ENCODE measurements at places on chromosomes 3 and 15. TPM values are rescaled to one million over a fixed set of nuclear protein-coding genes. Genes with fewer than 3 reads are reported as not detected.

DNA sequence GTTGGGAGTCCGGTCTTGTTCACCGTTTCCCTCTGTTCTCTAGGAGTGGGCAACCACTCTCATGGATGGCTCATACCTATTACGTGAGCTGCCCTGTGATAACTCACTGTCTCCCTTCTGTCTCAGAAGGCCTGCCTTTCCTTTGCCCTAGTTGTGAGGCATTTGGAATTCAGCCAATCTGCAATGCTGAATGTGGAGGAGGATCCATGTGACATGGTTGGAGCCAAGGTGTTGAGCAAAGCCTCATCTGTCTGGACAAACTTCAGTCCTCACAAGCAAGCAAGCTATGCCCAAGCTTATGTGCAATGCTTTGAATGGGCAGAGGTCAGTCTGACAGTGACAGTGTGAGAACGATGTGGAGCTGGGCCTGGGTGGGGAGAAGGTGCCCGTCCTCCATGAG lies 37.8 kb upstream of the ATP10A start:
- H3K27ac ChIP-seq, result no peak overlapping the region
- no peaks in the 10 kb centered on the region for H3K27me3 ChIP-seq
- H3K4me1 ChIP-seq, result peaks cover 16% of the 10 kb centered on the region
- no peak overlapping the region for H3K4me3 ChIP-seq
- no peak for DNase-seq
- H3K36me3 ChIP-seq, result no peaks in the 10 kb centered on the region

DNA sequence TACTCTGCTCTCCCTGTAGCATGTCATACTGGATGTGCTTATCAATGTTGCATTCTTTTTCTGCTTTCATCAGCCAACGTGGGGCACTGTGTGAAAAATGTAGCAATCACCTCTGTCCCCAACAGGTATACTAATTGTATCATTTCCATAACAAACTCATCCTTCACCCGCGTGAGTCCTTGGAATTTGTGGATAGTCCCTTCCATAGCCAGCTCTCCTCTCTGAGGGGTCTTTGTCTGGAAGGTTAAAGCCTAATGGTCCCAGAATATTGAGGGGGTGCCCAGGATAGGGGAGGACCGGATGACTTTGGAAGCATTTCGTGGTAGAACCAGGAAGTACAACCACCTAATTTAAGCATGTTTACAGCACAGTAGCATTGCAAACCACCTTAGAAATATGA lies 124.6 kb downstream of the FOXB1 start:
- peaks cover 56% of the 10 kb centered on the region for H3K4me1 ChIP-seq
- peaks cover 3% of the 10 kb centered on the region for H3K27me3 ChIP-seq
- peak overlapping the region; percentile 63 for H3K27ac ChIP-seq

- no peak for DNase-seq
- no peak overlapping the region for H3K4me3 ChIP-seq
- no peak overlapping the region for H3K27ac ChIP-seq
- H3K36me3 ChIP-seq, result no peaks in the 10 kb centered on the region
- H3K4me1 ChIP-seq, result peaks cover 6% of the 10 kb centered on the region
Measured at GRCh38 chr3:194023501-194024280, 112.3 kb upstream of the HES1 start.

DNA sequence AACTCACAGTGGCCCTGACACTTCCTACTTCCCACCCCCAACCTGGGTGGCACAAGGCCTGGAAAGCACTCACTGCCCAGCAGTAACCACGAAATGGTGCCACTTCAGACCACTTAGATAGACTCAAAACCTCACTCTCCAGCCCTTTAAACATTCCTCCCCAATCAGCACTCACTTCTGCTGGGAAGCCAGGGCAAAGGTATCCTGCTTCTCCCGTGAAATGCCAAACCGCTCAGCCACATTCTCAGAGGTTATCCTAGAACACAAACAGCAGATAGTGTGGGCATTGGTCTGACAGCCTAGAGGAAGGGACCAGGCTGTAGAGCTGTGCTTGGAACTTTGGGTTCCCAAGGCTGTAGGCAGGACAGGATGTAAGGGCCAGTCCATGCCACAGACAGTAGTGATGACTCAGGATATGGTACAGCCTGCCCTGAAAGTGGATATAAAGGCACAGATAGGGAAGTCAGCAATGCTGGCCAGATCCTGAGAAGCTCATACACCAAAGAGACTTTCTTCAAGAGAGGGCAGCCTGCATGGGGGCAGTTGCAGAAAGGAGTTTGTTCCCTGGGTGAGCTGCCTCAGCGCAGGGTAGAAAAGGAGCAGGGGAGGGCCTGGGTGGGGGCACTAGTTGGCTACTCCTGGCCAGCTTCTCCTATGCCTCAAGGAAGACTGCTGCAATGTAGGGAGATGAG lies 9.2 kb downstream of the ACAA1 start:
- H3K27me3 ChIP-seq, result no peaks in the 10 kb centered on the region
- DNase-seq, result no peak
- H3K27ac ChIP-seq, result no peak overlapping the region

DNA sequence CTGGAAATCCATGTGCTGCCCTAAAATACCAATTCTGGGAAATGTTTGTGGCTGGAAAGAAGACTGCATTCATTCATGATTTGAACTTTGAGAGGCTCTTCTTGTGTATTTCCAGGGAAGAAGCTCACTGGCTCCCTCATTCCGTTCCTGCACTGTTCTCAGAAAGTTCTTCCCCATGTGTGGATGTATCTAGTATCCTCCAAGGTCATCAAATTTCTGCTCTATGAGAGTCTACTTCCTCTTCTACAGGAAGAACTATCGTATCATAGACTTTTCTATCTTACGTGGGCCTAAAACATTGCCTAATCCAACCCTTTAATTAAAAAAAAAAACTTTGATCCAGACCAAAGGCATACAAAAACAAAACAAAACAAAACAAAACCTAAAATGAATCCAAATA lies 2.9 kb downstream of the CCR3 start:
- H3K36me3 ChIP-seq, result no peaks in the 10 kb centered on the region
- H3K27ac ChIP-seq, result no peak overlapping the region
- no peak for DNase-seq
- H3K4me3 ChIP-seq, result no peak overlapping the region

DNA sequence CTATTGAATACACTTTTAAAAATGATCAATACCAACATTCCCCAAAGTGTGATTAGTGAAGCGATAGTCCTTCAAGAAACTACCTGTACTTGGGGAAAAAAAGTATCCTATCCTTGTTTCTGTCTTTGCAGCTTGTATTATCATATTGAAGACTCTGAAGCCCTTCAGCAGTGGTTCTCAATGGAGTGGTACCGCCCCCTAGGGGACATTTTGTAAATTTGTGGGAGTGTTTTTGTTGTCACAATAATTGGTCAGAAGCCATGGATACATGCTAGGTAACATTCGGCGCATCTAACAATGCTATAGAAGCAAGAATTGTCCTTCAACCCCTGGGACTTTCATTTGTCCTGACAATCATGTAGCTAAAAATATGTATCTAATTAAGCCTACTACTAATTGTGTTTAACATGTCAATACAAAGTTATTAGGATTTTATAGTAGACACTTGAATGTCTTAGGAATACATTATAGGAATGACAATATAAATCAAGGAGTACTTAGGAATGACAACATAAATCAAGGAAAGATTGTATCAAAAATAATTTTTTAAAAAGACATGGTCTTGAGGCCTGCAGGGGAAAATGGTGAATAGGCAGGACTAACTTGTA lies 53.7 kb downstream of the NMD3 start:
- H3K36me3 ChIP-seq, result no peaks in the 10 kb centered on the region
- H3K27ac ChIP-seq, result no peak overlapping the region
- H3K4me1 ChIP-seq, result peaks cover 5% of the 10 kb centered on the region
- DNase-seq, result peak; percentile 60

DNA sequence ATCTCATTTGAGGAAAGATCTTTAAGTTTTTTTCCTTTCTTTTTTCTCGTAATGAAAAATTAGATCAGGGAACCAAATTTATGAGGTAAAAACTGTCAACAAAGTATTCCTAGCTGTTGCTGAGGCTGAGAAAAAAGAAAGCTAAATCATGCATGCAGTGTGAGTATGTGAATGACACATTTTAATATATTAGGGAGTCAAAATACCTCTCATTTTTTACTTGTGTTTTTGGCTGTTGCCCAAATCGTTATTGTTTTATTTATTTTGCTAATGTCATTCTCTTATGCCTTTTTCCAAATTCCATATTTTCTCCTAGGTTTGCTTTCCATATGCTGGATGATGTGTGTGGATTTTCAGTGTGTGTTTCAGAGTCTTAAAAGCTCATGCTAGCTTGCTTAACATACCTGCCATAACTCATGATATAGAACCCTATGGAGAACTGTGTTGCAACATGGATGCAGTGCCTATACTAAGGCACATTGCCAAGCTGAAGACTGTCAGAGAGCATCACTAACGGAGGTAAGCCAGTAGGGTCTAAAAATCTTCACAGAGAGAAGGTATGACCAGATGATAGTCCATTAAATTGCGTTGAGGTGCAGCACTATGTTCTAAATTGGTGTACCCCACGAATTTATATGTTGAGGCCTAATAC lies 629.5 kb upstream of the KCNMB2 start:
- H3K4me1 ChIP-seq, result no peaks in the 10 kb centered on the region
- H3K4me3 ChIP-seq, result no peak overlapping the region
- DNase-seq, result no peak
- H3K36me3 ChIP-seq, result no peaks in the 10 kb centered on the region

GRCh38 chr15:70443486-70444273 lies 319.7 kb downstream of the UACA start:
- peaks cover 59% of the 10 kb centered on the region for H3K27me3 ChIP-seq
- no peak for DNase-seq
- no peak overlapping the region for H3K27ac ChIP-seq

DNA sequence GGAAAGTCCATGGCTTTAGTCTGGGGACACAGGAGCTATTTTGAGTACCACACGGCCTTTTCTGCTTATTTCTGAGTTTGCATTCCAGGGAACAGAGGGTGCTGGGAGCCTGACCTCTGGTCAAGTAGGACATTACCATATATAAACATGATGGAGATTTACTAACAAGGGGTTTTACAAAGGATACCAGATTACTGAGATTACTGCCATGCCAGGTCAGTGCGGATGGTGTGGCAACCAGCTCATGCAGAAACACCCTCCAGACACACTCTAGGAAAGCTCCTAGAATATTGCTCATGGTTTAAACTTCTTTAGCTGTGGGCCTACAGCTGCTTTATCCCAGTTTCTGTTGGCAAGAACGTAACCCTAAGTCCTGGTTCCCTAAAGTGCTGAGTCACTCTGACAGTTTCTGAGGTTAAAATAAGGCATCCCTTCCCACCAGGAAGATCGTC lies 54.3 kb upstream of the AGTR1 start:
- no peaks in the 10 kb centered on the region for H3K36me3 ChIP-seq
- H3K4me3 ChIP-seq, result no peak overlapping the region
- no peak for DNase-seq
- H3K27ac ChIP-seq, result no peak overlapping the region
- H3K4me1 ChIP-seq, result no peaks in the 10 kb centered on the region

- peaks cover 11% of the 10 kb centered on the region for H3K4me1 ChIP-seq
- no peak overlapping the region for H3K4me3 ChIP-seq
- no peak for DNase-seq
- H3K36me3 ChIP-seq, result peaks cover 2% of the 10 kb centered on the region
Measured at GRCh38 chr3:177618873-177619733, 421.8 kb upstream of the TBL1XR1 start.

Gene ACTRT3
- total RNA-seq, result 0.23 TPM

Gene PPP1R14D
- not detected for total RNA-seq

Gene RLBP1
- not detected for total RNA-seq

Gene CNTN3
- not detected for total RNA-seq

Gene ALDH1L1
- total RNA-seq, result not detected

Gene RTP1
- not detected for total RNA-seq

Gene TTC21A
- 5.1 TPM for total RNA-seq

Gene NEK10
- total RNA-seq, result 0.56 TPM

Gene CHRM5
- not detected for total RNA-seq

Measured in activated CD4-positive, alpha-beta T cell treated with anti-CD3 and anti-CD28 coated beads, Interleukin-2, amount 10 ng/mL, durations not matched to agents 7 days and 5 days (primary cell).